ENCODE measurements at places on chromosomes 4 and X.

DNA sequence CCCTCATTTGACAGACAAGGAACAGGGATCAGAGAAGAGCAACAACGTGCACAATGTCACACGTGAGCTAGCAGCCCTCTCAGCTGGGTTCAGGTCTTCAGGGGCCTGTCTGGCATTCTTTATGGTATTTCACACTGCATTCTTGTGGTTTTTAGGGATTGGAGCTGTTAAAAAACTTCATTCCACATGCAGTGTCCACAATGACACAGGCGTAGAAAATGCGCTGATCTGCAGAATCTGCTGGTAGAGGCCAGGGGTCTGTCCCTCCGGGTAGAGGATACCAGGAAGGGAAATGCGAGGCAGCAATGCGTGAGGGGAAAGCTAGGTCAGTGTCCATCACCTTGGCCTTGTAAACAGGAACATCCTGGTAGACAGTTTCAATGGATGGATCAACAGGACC lies 36.6 kb downstream of the MAP7D3 start:
- DNase-seq, result no peak

DNA sequence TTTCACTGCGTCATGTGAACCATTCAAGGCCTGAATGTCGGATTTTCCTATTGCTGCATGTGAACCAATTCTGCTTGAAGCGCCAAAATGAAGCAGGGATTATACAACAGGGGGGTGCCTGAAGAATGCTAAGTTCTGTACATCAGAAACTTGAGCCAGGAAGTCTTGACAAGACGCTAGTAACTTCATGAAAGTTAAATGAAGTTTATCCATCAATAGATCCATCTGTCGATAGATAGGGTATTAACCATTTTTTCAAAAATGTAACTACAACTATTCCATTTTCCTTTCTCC lies 590 bp upstream of the NAF1 start:
- DNase-seq, result no peak

GRCh38 chr4:152424977-152425376 lies 110.9 kb downstream of the FBXW7 start:
- DNase-seq, result no peak

DNA sequence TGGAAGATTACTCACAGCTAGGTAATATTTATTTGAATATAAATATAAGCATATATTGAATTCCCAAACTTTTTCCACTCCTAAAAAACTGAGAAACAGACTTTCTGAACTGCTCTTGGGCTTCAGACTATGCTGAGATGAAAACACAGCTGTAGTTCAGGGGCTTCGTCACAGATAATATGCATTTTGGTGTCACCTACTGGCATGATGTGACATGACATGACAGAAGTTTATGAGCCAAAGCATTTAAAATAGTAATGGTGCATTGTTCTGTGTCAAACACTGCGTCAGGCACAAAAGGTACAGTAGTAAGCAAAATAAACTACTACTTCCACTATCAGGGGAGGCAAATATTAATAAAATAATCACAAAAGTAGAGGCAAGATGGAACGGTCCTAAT lies 171.3 kb downstream of the BTC start:
- DNase-seq, result peak; percentile 4

DNA sequence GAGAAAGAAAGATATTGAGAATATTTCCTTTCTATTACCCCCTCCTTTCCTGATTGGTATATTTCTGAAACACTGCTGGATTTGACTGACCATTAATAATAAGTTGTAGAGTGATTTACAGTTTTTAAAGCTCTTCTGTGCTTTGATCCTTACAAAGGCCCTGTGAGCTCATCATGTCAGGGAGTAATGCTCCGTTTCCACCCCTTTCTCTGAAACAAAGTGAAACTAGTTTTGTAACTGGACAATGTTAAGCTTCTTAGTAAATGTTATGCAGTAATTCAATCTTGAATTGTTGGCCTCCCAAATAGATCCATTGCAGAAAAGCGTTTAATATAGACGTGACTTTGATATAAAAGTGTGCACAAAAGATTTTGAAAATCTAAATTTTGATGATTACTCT lies 190.1 kb upstream of the GNPDA2 start:
- DNase-seq, result no peak

GRCh38 chr4:84875636-84876371 lies 90.7 kb downstream of the WDFY3 start:
- DNase-seq, result no peak

GRCh38 chr4:88791274-88791673 lies 93.6 kb upstream of the NAP1L5 start:
- no peak for DNase-seq

DNA sequence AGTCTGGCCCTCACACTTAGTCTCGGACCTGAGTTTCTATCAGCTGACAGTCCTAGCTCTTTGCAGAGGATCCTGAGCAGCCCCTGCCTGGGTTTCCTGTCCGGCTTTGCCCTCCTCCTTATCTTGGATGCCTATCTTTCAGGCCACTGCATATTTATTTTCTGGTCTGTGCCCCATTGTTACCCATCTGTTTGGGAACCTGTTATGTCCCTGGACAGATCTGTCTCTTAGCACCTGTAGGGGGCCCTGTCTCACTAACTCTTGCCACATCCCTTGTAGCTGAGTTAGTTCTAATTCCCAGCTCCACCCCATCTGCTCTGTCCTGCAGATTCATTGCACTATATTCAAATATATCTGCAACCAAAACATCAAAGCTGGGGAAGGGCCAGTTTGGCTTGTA lies 514.9 kb upstream of the LCORL start:
- DNase-seq, result no peak

DNA sequence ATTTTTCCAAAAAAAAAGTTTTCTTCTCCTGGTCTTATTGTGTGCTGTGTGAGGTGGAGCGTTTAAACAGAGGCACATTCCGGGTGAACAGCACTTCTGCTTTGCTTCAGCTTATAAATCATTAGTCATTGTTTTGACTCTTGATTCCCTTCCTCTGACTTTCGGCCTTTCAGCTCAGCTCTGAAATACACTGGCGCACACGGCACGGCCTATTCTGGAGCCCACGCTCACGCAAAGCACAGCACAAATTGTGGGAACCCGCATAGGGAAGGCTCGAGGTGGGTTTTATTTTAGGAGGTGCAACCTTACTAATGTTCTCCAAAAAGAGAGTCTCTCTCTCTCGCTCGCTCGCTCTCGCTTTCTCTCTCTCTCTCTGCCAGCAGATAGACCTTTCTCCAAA lies 4.0 kb downstream of the POU3F4 start:
- no peak for DNase-seq

DNA sequence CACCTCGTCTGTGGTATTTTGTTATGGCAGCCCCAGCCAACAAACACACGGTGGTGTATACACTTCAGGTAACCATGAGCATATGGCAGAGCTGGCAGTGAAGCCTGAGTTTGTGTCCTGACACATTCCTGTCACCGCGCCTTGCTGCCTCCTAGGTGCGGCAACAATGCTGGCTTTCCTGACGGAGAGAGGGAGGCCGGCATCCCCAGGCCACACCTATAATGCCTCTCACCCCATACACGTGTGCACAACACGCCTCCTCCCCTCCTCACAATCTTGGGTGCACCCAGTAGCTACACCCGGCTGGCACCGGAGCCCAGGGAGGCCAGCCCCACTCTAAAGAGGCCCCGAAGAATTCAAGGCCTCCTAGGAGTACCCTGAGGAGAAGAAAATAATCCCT lies 158.5 kb downstream of the NSUN7 start:
- DNase-seq, result no peak

- no peak for DNase-seq
Observed at GRCh38 chrX:29090811-29091210, 503.6 kb downstream of the IL1RAPL1 start.

GRCh38 chrX:153770601-153771414 lies 6.8 kb downstream of the PLXNB3 start:
- DNase-seq, result no peak

GRCh38 chr4:85114526-85114925 lies 148.0 kb upstream of the WDFY3 start:
- DNase-seq, result no peak

- DNase-seq, result no peak
Observed at GRCh38 chrX:117835034-117835433, 281.6 kb downstream of the KLHL13 start.

GRCh38 chr4:165813606-165814005 lies 59.4 kb upstream of the TLL1 start:
- DNase-seq, result no peak

- peak; percentile 79 for DNase-seq
Observed at GRCh38 chrX:4710618-4711433, 997.4 kb upstream of the PRKX start.

- DNase-seq, result no peak
Observed at GRCh38 chr4:85774000-85774399, 299.1 kb downstream of the ARHGAP24 start.

- DNase-seq, result no peak
Observed at GRCh38 chr4:147059064-147059731, 113.5 kb upstream of the TTC29 start.

- no peak for DNase-seq
Observed at GRCh38 chr4:182179751-182180150, 63.5 kb upstream of the TENM3 start.

DNA sequence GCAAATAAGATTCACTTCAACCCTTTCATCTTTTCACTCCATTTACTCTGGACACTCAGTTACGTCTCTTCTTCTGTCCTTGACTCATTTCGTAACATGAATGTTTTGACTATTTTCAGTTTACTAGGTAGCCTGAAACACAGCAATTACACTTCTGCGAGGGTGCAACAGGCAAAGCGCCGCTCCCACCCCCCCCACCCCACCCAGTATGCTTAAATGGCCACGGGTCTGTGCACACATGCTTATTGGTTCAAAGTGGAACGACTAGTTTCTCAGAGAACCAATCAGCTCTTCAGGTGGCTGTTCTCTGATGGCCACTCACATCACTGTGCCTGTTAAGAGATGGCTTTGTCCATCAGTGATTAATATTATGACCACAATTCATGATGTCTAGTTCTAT lies 3.5 kb downstream of the BEND4 start:
- DNase-seq, result no peak

DNA sequence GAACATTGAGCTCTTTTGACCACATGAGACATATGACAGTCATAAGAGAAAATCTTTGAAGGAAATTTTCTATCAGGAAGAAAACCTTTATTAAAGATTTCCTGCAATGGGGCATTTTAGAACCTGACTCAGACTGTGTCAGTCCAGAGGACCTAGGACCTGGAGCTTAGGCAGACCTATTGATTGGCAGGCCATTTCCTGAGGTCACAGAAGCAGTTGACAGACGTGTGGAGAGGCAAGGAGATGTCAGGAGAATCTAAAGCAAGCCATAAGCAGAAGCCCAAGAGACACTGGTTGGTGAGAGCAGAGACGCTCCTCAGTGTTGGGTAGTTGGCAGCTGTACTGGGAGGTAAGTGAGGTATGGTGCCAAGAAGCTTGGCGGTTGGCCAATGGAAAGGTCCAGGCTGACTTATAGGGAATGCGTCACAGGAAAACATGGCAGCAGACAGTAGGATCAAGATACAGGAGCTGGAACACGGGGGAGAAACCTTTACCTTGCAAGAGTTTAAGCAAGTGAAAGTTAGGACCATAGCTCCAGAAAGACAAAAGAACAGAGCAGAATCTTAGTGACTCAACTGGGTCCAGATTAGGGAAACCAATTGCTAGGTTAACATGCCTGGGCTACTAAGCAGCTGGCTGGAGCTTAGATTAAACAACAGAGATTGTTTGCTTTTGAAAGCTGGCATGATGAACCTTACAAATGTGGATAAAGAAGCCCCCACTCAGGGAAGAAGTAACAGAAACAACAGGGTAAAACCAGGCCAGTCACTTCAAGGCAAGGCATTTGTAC lies 18.6 kb downstream of the PALLD start:
- peak; percentile 42 for DNase-seq

- no peak for DNase-seq
Observed at GRCh38 chrX:109440475-109440874, 41.4 kb downstream of the GUCY2F start.

Data from NCI-H1105 (cell line).